T-helper 2 cell (primary cell): ENCODE measurements at places on chromosomes 6 and 20.

- DNase-seq = peak; percentile 74
Observed at GRCh38 chr6:32436995-32437836, 2.5 kb upstream of the HLA-DRA start.

GRCh38 chr6:167683028-167683862, 143.5 kb upstream of the AFDN start:
- DNase-seq = no peak

DNA sequence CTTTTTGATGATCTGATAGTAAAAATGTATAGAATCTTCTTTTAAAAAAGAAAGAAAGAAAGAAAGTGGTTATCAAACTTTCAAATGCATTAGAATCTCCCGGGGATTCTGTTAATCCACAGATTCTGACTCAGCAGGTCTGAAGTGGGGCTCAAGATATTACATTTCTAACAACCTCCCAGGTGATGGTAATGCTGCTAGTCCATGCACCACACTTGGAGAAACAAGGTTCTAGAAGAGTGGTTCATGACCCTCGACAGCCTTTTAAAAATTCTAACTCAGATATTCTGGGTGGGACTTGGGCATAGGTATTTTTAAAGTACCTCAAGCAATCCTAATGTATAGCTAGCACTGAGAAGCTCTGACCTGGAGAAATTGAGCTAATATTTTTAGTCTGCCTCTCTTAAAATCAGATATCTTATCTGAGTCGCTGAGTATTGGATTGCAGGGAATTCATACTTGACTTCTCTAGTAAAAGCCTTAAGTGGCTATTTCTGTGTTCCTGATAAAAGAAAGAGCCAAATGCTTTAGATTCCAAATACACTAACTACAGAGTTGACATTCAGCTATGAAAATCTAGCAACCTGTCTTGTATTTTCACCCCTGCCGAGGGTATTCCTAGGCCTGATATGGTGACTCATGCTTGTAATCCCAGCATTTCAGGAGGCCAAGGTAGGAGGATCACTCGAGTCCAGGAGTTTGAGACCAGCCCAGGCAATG, 252.4 kb downstream of the PHACTR1 start:
- DNase-seq = no peak

- DNase-seq = no peak
Observed at GRCh38 chr6:74256781-74257180, 560.8 kb downstream of the CD109 start.

GRCh38 chr6:111722179-111722731, 116.6 kb upstream of the TRAF3IP2 start:
- DNase-seq = no peak

DNA sequence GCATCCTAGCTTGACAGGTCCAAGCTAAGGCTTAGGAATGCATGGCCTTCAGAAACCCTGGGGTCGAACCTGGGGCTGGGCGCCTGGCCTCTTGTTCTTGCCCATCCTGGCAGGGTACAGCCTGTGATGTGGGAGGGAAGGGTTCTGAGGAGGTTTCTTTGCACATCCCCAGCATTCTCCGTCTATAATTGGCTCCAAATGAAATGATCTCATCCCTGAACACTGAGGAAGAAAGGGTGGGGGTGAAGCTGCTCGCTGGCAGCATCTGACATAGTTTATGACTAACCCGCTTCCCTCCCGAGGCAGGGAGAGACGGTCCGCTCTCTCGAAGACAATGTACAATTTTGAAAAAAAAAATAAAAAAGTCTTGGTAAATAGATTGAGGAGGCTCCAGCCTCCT, 67.1 kb upstream of the ZNFX1 start:
- DNase-seq = no peak

GRCh38 chr6:158536084-158536890, 23.6 kb upstream of the TMEM181 start:
- peak; percentile 67 for DNase-seq

DNA sequence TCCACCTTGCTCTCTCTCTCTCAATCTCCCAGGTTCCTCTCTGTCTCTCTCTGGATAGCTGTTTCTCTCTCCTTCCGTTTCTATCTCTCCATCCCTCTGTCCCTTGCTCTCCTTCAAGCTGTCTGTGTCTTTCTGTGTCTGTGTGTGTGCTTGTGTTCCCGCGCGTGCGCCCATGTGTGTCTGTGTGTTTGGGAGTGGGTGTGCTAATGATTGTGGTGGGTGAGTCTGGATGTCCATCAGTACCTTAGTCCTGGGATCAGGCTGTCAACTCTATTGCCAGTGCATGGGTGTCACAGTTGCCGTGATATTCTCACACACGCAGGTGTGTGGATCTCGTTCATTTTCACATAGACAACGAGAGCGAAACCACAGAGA, 1380.6 kb upstream of the DEFB115 start:
- no peak for DNase-seq

DNA sequence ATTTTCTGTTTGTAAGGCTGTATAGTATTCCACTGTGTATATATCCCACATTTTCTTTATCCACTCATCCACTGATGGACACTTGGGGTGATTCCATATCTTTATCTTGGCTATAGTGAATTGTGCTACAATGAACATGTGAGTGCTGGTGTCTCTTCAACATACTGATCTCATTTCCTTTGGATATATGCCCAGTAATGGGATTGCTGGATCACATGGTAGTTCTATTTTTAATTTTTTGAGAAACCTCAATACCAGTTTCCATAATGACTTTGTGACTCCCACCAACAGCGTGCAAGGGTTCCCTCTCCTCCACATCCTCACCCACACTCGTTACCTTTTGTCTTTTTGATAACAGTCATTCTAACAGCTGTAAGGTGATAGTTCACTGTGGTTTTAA, 166.0 kb downstream of the ARHGAP18 start:
- DNase-seq = no peak

DNA sequence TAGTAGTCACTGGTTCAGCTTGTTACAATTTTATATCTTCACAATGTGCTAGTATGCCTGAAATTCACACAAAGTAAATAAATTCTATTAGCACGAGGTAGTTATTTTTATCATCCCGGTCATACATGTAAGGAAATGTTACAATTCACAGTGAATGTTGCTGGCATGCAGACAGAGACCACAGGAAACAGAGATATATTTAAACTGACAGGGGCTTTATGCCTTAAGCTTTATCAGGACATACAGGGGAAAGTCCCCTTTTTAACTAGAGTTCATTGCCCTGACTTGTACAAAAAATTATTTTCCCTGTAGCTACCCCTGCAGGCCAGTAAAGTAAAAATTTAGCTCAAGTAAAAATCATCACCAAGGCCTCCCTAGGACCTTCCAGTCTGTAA, 712.0 kb upstream of the NRSN1 start:
- no peak for DNase-seq

DNA sequence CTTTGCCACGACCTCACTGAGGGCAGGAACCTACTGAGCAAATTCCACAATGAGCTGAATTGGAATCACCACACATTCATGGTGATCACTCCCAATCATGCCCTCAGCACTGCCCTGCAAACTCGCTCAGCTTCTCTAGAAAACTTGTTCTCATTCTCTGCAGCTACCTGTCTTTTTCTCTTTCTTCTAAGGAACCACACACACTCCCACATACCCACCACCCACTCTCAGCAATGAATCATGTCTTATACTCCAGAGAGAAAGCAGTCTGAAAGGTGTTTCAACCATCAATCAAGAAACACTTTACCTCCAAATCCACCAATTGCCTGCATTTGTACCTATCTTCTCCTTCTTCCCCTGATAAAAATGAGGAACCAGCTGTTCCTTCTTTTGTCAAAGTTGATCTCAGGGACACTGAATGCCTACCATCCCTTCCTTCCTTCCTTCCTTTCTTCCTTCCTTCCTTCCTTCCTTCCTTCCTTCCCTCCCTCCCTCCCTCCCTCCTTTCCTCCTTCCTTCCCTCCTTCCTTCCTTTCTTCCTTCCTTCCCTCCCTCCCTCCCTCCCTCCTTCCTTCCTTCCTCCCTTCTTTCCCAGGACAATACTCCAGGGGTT, 84.6 kb upstream of the SGK1 start:
- no peak for DNase-seq

GRCh38 chr20:63002511-63002910, 4.3 kb downstream of the BHLHE23 start:
- no peak for DNase-seq
